ENCODE measurements at places on chromosomes 5 and 9.
A peak's percentile ranks its signal among the peaks of the same experiment; 100 is the strongest.

GRCh38 chr5:94420885-94421284 is 197.5 kb downstream of the KIAA0825 start:
- DNase-seq, result no peak

- DNase-seq, result no peak
These were observed 625 bp downstream of the EXOSC2 start for GRCh38 chr9:130694205-130694604.

DNA sequence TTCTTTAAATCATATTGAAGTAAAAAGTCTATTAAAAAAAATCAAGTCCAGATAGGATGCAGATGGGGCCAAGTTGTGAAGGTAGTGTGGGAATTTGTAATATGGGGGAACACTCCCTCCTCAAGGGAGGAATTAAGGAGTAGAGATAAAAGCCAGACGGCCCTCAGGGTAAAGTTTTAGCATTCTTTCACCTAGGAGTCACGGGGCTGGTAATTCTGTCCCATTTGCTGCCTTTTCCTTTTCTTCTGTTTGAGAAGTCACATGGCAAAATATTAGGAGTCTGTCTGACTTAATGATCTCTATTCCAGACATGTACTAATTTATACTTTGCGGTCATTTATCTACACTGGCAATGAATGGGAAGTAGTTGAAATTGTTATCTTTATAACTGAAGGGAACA is 61.9 kb downstream of the SNX24 start:
- no peak for DNase-seq

GRCh38 chr9:136190237-136190601 is 14.7 kb downstream of the LHX3 start:
- DNase-seq, result no peak

GRCh38 chr5:127306647-127307046 is 16.1 kb downstream of the MEGF10 start:
- DNase-seq, result no peak

- no peak for DNase-seq
These were observed 22.2 kb downstream of the SHB start for GRCh38 chr9:38046661-38047300.

- no peak for DNase-seq
These were observed 152.9 kb downstream of the C9orf50 start for GRCh38 chr9:129467739-129468666.

DNA sequence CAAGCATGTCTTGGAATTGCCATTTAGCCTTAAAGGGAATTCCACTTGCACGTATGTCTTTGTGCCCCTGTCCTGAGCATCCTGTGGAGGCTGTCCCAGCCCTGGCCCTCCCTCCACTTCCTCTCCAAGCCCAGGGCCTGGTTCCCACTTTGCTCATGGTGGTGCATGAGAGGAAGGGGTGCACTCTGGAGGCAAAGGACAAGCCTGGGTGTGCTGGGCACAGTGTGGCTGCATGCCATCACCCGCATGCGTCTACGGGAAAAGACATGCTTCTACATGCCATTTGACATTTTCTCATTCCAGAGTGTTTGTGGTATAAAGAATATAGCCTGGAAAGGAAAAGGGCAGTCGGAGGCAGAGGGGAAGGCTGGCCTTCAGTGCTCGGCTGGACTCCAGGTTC is 7.2 kb upstream of the IRX2 start:
- no peak for DNase-seq

GRCh38 chr9:113969343-113969742 is 93.2 kb downstream of the ZNF618 start:
- DNase-seq, result no peak

DNA sequence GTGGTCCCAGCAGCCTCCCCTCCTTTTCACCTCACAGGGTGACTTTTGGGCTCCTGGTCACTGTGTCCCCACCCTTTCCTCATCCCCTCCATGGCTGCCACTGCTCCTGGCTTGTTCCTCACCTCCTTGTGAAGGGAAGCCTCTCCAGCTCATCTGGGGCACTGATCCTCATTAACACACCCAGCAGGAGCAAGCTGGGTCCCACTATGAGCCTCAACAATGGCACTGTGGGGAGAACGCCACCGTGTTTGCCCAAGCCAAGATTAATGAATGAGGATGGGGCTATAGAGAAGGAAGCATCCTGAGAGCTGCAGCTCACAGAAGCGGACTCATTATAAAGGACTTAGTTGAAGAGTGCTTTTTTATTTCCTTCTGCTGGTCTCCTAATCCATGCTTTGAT is 118.4 kb downstream of the MARCHF11 start:
- no peak for DNase-seq

DNA sequence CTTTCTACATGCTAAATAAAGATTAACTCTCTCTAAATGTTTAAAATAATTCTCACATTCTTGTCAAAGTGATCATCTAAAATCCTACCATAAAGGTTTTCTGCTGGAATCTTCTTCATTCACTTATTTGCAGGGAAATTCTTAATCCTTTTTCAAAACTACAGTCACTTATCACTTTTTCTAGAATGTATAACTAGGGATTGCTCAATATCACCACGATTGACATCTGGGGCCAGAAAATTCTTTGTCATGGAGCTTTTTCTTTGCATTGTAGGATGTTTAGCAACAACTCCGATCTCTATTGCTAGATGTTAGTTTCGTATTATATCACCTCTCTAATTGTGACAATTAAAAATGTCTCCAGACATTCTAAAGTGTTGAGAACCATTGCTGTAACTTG is 344.9 kb upstream of the PIK3R1 start:
- DNase-seq, result no peak

DNA sequence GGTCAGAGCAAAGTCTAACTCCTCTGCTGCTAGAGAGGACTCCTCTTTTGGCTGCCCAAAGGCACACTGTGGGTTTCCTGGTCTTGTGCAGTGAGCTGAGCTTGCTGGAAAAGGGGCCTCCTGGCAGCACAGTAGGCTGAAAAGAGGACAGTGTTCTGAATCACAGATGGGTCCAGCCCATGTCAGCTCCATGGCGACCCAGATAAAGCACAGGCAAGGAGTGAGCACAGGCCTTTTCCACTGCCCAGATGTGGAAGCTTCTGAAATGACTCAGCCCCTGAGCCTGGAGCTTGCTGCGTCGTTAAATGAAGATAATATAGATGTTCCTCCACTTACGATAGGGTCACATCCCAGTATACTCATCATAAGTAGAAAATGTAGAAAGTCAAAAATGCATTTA is 8.1 kb downstream of the CCDC180 start:
- no peak for DNase-seq

GRCh38 chr9:97697837-97698236 is 697 bp upstream of the XPA start:
- no peak for DNase-seq

- DNase-seq, result peak; percentile 86
These were observed 155.5 kb upstream of the EPB41L4A start for GRCh38 chr5:112574536-112574935.

- no peak for DNase-seq
These were observed 69.2 kb downstream of the FAM114A2 start for GRCh38 chr5:153969563-153969895.

DNA sequence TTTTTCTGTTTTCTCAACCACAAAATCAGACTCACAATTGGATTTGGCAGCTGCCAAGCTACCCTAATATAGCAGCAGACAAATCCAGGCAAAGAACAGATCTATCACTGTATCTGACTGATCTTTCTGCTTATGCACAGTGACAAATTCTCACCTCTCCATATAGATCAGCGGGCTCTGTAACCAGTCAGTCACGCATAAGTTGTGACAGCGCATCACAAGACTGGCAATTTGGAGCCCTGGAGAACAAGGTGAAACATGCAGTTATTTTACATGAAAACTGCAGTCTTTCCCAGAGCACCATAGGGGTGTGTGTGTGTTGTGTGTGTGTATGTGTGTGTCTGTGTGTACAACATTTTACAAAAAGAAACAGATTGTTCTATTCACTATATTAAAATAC is 37.7 kb downstream of the RORB start:
- DNase-seq, result no peak

DNA sequence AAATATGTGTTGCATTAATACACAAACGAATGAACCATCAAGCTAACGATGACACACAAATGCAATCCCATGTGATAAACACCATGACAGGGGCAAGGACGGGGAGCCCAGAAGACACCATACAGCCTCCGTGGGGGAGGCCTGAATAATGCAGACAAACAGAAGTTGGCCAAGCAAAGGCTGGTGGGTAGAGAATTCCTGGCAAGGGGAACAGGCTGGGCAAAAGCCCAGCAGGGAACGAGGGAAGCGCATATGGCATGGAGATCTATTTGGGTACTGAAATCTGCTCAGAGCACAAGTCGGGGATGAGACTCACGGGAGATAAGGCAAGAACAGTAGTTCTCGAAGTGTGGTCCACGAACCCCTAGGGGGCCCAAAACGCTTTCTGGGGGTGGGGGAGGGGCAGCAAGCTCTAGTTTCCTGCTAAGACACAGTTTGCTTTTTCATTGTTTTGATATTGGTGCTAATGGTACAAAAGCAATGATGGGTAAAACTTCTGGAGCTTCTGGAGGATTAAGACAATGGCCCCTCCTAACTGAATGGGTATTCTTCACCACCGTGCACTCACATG is 42.9 kb upstream of the FBXW11 start:
- DNase-seq, result no peak

DNA sequence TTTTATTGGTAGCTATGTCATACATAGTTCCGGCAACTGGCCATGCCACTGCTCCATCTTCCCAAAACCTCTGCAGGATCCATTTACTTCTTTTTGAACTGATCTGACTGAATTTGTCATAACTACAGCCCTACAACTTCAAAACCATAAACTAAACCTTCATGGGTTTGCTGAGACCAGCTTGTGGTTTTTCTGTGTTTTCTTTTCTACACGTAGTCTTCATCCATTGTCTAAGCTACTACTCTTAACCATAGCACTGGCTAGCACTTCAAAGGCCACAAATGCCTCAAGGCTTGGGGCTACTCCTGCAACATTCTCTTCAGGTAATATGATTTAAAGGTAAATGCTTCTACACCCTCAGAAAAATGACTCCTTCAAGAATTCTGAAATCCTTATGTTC is 9.0 kb upstream of the KIF2A start:
- no peak for DNase-seq

DNA sequence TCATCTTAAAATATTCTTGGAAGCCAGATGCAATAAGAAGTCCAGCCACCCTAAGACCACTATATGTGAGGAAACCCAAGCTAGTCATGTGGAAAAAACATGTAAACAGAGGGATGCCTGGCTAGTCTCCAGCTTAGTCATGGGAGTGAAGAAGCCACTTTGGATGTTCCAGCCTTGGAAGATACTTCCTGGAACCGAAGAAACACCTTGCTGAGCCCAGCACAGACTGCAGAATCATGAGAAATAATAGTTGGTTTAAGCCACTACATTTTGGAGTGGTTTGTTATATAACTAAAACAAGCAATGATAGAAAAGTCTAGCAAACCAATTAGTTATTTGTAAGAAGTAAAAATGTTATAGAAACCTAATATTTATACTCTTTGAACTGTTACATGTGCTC is 12.6 kb downstream of the DHX29 start:
- no peak for DNase-seq

DNA sequence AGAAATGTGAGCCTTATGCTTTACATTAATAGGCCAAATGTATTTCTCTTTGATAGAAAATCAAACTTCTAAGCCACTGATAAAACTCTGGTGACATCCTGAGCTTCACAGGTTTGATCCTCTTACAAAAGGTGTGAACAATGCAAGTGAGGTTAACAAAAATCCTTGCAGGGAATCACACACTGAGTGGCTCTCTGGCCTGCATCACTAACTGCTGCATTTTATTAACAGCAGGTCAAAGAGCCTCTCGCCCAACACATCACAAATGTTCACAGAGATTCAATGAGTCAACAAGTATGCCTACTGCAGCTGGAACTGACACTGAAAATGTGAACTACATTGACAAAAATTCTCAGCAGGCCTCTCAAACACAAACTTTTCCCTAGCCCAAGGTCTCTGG is 122.3 kb downstream of the SEMA5A start:
- no peak for DNase-seq

GRCh38 chr5:143554187-143554717 is 150.8 kb upstream of the NR3C1 start:
- DNase-seq, result no peak

GRCh38 chr5:98768160-98768959 is 5.1 kb upstream of the RGMB start:
- peak; percentile 43 for DNase-seq

- DNase-seq, result no peak
These were observed 96.0 kb downstream of the MEGF10 start for GRCh38 chr5:127386557-127386956.
